ENCODE measurements at places on chromosomes 5 and 9. TPM values are rescaled to one million over a fixed set of nuclear protein-coding genes. Genes with fewer than 3 reads are reported as not detected.

The RFESD gene
- total RNA-seq, result 2.0 TPM

The ANKRD55 gene
- 0.79 TPM for total RNA-seq

The PLPP7 gene
- total RNA-seq, result 8.9 TPM

The ALDH1A1 gene
- 235 TPM for total RNA-seq

The PDE8B gene
- 15.1 TPM for total RNA-seq

The TSLP gene
- total RNA-seq, result 2.2 TPM

The IRX1 gene
- total RNA-seq, result not detected

The MAP1B gene
- total RNA-seq, result 479 TPM

The CBY3 gene
- total RNA-seq, result not detected

The HRH2 gene
- total RNA-seq, result 8.2 TPM

The SGTB gene
- total RNA-seq, result 35.4 TPM

The CARD19 gene
- 40.8 TPM for total RNA-seq

The NOXA1 gene
- 2.7 TPM for total RNA-seq

The RGS3 gene
- 71.4 TPM for total RNA-seq

The SPINK9 gene
- not detected for total RNA-seq

The OLFM1 gene
- total RNA-seq, result 38.2 TPM

The HINT1 gene
- total RNA-seq, result 129 TPM

The PCDHB11 gene
- 4.0 TPM for total RNA-seq

The SLCO4C1 gene
- total RNA-seq, result 0.19 TPM

The CFAP90 gene
- 0.14 TPM for total RNA-seq
